ENCODE measurements at places on chromosomes 13 and 19. TPM values are rescaled to one million over a fixed set of nuclear protein-coding genes. Genes with fewer than 3 reads are reported as not detected.

Gene CYP4F12
- 4.4 TPM for total RNA-seq

Gene SLC10A2
- total RNA-seq = not detected

Gene SPACA4
- total RNA-seq = not detected

Gene LMTK3
- 19.9 TPM for total RNA-seq

Gene RUBCNL
- total RNA-seq = 0.42 TPM

Gene ZNF555
- total RNA-seq = 4.5 TPM

Gene HSH2D
- 21.4 TPM for total RNA-seq

Gene RAB20
- total RNA-seq = 10.6 TPM

Gene CAMSAP3
- 24.0 TPM for total RNA-seq

Gene TEX26
- not detected for total RNA-seq

Gene ZNF547
- total RNA-seq = 1.4 TPM
